Sciatic nerve (tissue), 2 donors: ENCODE measurements at places on chromosomes 1 and 21. TPM values are rescaled to one million over a fixed set of nuclear protein-coding genes. Genes with fewer than 3 reads are reported as not detected.

The PRR9 gene
- total RNA-seq, result not detected

The ATAD3C gene
- total RNA-seq, result 2.4 TPM

The FAM131C gene
- not detected for total RNA-seq

The C1orf115 gene
- total RNA-seq, result 24.3 TPM

The C1QC gene
- 126 TPM for total RNA-seq

The SH3BGR gene
- total RNA-seq, result 7.9 TPM

GRCh38 chr1:11794446-11795237, 11.1 kb downstream of the MTHFR start:
- DNase-seq, result no peak

- DNase-seq, result no peak
Observed at GRCh38 chr1:81757398-81758020, 43.2 kb upstream of the ADGRL2 start.

GRCh38 chr1:231278100-231278790, 37.2 kb downstream of the GNPAT start:
- DNase-seq, result no peak

DNA sequence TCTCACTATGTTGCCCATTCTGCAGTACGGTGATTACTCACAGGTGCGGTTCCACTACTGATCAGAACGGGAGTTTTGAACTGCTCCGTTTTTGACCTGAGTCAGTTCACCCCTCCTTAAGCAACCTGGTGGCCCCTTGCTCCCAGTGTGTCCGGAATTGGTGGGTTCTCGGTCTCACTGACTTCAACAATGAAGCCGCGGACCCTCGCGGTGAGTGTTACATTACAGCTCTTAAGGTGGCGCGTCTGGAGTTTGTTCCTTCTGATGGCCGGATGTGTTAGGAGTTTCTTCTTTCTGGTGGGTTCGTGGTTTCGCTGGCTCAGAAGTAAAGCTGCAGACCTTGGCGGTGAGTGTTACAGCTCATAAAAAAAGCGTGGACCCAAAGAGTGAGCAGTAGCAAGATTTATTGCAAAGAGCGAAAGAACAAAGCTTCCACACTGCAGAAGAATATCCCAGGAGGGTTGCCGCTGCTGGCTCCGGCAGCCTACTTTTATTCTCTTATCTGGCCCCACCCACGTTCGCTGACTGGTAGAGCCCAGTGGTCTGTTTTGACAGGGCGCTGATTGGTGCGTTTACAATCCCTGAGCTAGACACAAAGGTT, 17.6 kb upstream of the PARP1 start:
- no peak for DNase-seq

DNA sequence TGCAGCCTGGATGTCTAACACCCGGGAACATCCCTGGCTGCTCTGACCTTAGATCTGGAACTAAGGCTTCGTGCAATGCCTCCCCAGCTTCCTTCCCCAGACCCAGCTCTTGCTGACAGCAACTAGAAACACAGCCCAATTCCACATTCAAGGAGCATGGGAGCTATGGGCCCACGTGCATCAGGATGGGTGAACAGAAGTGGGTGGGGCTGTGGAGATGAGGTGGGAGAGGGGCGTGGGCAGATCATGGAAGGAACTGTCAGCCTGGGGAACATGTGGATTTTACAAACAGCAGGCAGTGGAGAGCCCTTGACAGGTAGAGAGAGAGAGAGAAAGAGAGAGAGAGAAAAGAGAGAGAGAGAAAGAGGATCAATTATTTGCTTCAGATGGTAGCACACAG, 231.6 kb downstream of the MATN1 start:
- DNase-seq, result no peak

- DNase-seq, result peak; percentile 66
Observed at GRCh38 chr1:100353071-100353801, 930 bp downstream of the CDC14A start.

DNA sequence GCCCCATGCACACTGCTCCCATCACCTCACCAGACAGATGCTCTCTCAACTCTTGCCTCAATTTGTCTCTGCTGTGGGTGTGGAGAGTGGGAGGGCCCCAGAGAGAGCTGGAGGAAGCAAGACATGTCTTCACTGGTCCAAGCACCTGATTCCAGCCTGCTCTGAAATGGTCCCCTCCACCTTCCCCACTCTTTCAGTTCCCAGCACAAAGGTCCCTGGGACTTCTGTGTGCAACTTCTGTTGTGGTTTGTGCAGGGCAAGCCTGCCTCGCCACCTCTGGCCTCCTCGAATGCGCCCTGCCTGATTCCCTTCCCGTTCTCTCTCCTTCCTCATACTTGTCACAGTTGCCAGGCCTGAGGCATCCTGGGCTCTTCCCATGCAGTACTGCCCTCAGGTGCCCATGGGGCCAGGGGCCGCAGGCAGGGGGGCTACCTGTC, 119.3 kb downstream of the SYT2 start:
- no peak for DNase-seq

DNA sequence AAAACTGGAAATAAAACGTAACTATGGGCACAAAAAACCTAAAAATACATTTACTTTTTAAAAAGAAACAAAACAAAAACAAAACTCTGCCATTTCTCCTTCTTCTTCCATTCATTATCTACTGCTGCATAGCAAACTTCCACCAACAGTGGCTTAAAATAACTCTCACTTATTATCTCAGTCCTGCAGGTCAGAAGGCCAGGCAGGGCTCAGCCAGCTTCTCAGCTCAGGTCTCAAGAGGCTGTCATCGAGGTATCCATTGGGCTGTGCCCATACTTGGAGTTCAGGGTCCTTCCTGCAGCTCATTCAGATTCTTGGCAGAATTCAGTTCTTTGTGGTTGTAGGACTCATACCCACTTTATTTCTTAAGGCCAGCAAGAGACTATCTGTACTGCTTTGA, 352.7 kb upstream of the PLD5 start:
- DNase-seq, result no peak

DNA sequence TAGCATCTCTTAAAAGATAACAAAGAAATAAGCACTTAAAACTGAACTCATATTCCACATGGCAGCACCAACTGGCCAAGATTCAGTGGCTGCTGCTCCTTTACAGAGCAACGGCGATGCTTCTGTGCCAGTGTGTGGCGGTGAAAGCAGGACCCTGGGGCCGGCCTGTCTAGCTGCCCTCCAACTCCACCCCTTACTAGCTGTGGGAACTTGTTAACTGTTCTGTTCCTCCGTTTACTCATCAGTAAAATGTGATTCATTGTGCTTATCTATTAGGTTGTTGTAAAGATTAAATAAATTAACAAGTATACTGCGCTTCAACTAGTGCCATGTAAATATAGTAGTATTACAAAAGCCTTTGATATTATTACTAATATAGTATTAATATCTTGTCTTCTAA, 133.2 kb downstream of the GDAP2 start:
- no peak for DNase-seq

GRCh38 chr1:38088366-38088765, 41.8 kb upstream of the POU3F1 start:
- DNase-seq, result no peak

- DNase-seq, result peak; percentile 33
Observed at GRCh38 chr1:2778220-2778592, 23.3 kb downstream of the TTC34 start.

- DNase-seq, result no peak
Observed at GRCh38 chr21:35084869-35085268, 35.8 kb upstream of the RUNX1 start.
